ENCODE measurements at places on chromosomes 1 and 21.

- no peak for DNase-seq
These were observed 2.9 kb upstream of the CLIC4 start for GRCh38 chr1:24742090-24742938.

DNA sequence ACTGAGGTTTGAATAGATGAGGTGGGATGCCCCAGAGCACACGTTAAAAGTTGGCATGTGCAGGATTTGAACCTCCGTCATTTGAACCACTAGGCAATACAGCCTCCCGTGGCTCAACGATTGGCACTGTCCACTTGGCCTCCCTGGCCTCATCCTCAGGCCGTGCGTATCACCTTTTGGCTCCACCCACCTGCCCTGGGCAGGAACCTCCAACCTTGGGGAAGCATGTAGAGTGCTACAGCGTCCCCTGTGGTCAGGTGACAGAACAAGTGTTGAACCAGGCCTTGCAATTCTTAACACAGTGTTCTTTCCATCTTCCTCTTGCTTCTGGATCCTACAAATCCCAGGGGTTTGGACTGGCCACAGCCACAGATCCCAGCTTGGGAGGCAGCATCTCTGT is 112.6 kb downstream of the PAX7 start:
- no peak for DNase-seq

DNA sequence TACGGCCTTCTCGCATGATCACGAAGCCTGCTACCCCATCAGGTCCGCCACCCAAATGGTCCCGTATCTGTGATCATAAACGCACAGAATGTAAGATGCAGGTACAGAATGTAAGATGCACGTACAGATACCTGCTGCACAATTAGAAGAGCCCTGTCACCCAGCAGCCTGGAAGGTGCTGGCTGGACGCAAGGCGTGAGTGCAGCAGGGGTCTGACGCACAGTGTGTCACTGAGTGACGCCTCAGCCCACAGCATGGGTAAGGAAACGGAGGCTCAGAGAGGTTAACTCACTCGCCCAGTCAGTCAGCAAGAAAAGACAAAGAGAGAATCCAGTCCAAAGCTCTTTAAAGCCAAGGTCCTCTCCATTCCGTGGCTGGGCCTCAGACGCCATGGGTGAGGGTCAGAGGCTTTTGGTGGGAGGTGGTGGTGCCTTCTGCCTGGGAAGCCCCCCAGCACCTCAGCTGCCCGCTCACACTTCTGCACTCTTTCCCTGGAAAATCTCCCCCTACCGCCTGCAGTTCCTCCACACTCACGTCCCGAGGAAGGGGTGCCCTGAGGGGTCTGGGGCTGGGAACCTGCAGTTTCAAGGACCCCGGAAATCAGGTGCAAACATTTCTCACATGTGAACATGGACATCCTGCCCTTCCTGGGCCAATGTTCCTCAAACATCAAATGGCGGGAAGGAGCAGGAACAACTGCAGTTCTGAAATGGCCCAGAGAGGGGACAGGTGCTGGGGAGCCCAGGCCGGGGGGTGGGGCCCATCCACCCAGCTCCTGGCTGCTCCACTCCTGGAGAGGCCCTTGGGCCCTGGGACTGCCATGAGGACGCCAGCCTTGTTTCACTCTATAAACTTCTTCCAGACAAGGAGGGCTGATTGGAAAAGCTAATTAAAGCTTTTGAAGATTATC is 59.4 kb downstream of the SLC66A1 start:
- no peak for DNase-seq

GRCh38 chr1:76176000-76176399 is 101.5 kb downstream of the ST6GALNAC3 start:
- DNase-seq, result no peak

All from activated CD4-positive, alpha-beta T cell treated with anti-CD3 and anti-CD28 coated beads for 1 hour (primary cell).